NCI-H446 treated with DMSO at 0.1 percent for 48 hours (cell line): ENCODE measurements at places on chromosomes 4 and X.
A peak's percentile ranks its signal among the peaks of the same experiment; 100 is the strongest.

GRCh38 chrX:65846974-65847373 lies 179.5 kb downstream of the MSN start:
- no peak for DNase-seq

DNA sequence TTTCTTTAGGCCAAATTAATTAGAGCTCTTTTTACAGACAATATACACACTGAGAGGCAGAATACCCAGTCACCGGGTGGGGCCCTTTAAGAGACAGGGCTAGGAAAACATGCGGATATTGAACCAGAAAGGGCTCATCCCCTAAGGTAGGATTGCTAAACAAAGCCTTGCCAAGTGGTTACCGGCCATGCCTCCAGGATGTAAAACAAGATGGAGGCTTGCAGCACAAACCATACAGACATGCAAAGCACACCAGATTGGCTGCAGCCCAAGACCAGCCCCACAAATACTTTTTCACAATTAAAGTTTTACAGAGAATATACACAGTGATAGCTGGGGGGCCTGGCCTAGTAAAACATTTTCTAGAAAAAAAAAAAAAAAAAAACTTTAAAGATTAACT lies 210.0 kb downstream of the KLHL4 start:
- DNase-seq: peak; percentile 2

DNA sequence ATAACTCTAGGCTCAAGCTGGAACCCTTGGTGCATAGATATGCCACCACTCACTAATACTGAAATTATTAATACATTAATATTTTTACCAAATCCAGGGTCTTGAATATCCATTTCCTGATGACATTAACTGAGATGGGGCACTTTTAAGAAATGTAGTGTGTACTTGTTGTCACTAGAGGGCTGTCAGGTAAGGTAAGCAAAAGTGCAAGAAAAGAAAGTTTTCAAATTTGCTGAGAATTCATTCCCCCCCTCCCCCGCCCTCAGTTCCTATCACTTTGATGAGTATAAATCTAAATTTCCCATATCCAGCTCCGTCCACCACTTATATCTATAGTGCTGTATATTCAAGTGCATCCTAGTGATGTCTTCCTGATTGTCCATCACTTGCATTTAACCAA lies 20.5 kb upstream of the WDR44 start:
- no peak for DNase-seq

DNA sequence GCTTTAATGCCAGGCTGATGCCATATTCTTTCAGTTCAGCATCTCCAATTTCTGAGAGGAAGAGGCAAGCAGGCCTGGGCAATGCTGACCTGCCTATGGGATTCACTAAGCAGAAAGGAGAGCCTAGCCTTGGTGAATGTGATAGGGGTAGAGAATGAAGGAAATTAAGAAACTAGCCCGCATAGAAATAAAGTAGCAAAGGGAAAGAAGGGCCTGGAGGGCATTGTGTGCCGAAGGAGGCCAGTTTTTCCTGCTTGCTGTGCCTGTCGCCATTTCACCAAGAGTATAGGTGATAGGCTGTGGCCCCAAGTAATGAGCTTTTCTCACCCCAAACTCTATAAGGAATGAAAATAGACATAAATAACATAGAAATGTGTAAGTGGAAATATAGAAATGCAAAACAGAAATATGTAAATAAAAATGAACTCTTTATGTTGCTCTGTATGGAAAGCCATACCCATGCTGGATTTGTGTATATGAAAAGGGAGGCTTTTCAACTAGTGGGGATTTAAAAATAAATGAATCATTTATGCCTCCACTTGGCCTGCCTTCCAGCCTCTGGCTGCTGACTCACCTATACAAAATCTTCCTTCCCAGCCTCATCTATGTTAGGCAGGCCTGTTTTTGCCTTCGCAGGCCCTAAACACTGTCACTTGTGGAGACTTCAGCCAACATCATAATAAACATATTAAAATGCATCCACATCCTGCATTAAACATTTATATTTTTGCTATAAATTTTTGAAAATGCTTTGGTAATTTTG lies 5.1 kb upstream of the OCRL start:
- DNase-seq: no peak

DNA sequence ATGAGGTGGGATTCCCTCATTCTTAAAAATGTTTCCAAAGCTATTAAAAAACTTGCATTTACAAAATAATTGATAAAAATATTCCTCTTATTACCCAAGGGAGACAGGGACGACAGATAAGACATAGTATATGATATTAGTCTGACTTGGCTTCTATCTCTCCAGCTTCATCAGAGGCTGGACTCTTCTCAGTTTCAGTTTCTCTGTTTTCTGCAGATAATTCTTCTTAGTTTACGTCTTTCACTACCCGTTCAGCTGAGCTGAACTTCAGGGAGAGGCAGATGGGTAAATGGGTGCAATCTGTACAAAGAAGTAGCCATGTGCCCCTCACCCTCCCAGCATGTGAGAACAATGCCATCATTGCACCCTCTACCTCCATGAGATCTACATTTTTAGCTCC lies 214.0 kb upstream of the SLIT2 start:
- no peak for DNase-seq

DNA sequence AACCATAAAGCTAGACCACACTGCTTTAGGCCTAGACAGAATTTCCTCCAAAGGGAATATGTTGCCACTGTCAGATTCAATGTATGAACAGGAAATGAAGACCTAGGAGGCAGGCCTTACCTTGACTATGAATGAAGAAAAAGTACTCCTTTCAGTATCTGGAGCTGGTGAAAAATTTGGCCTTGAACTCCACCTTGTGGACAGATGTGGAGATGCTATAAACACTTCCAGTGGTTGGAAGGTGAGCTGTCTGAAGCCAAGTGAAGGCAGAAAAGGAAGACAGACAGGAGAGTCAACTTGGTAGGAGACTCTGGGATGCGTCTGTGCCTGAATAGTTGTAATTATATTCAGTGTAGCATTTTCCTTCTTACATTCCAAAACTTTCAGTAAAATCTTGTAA lies 17.2 kb downstream of the SPIN3 start:
- peak; percentile 11 for DNase-seq

- no peak for DNase-seq
These were observed 35.9 kb downstream of the NAP1L5 start for GRCh38 chr4:88661739-88662138.

- DNase-seq: no peak
These were observed 98.9 kb downstream of the PARM1 start for GRCh38 chr4:75031775-75032174.

DNA sequence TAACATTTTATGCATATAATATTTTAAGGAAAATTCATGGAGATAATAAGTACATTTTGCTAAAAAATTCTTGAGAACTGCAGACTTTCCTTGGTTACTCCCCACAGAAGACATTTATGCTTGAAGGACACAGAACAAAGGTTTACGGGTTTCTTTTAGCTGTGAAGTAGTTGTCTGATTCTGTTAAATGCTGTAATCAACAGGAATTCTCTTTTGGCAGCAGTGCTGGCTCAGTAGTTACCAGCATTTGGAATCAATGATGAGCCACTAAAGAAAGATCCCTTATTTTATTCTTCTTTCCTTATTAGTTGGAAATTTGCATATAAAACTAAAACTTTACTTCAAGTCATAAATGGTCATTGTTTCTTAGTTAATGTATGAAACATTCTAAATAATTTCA lies 199.3 kb upstream of the FAT4 start:
- DNase-seq: no peak
